ENCODE measurements at places on chromosomes 3 and 15.

DNA sequence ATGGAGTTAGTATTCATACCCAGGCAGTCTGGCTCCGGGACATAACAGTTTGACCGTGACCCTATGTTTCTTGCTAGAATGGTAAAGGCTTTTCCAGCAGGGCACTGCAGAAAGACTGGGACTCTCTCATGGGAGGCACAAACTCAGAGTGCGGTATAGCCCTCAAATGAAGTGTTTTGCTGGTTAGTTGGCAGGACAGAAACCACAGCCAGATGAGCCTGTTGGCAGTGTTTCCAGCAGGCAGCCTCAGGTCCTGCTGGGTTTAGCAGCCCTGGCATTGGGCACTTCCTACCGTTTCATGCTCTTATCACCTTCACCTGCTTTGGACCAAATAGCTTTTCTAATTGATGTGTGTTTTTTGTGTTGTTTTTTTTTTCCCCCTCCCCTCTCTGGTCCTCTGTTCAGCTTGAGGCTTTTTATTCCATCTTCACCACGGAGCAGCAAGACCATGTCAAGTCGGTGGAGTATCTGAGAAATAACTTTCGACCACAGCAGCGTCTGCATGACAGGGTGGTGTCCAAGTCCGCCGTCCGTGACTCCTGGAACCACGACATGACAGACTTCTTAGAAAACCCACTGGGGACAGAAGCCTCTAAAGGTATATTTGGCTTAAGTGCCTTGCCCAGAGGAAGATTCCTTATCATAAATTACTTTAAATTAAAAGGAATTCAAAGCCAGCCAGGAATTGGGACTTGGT lies 205.6 kb downstream of the FEZF2 start:
- DNase-seq, result no peak

GRCh38 chr3:105260385-105260784 lies 106.3 kb upstream of the ALCAM start:
- no peak for DNase-seq

- DNase-seq, result no peak
Measured at GRCh38 chr3:125652349-125652748, 57.1 kb upstream of the OSBPL11 start.

- DNase-seq, result no peak
Measured at GRCh38 chr3:157122832-157123427, 37.0 kb downstream of the CCNL1 start.

DNA sequence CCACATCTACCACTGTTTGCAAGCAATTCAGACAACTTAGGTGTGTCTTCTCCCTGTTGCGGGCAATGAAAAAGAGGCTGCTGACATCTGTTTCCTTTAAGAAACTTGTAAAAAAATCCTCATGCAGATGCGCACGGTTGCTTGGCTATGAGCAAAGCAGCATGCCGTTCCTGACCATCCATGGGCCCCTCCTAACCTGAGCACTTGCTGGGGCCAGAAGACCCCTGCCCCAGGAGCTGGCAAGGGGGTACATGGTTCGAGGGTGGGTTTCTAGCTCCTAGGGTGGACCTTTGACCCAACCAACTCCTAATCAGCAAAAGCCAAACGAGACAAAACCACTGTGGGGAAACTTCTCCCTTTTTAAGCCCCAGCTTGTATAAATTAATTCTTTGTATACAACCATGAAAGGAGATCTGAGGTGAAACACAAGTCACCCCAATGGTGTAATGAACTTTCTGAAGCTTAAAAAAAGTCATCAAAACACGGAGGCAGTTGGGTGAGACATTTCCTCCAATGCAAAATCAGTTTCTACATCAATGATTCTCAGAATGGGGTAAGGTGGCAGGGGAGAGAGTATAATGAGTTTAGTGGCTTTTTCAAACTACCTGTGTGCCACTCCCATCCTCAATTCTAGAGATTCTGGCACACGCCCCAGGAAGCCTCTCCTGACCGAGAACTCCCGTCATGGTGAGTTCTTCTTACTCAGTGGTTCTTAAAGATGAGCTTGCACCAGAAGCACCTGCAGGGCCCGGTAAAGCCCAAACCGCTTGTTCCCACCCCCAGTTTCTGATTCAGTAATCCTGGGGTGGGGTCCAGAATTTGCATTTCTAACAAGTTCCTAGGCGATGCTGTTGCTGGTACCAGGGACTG lies 44.1 kb downstream of the CPN2 start:
- DNase-seq, result peak; percentile 43

DNA sequence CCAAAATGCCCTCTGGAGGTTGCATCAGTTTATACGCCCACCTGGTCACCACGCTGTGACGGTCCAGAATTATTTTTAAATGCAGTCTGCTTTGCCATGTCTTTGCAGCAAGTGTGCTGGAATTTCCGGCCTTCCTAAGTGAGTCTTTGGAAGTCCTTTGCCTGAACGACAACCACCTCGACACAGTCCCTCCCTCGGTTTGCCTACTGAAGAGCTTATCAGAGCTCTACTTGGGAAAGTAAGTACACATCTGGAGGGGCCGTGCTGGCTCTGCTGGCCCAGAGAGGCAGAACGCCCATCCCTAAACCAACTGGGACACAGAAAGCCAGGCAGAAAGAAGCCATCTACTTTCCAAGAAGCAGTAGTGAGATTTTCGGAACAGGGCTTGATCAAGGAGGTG lies 101.8 kb downstream of the LRRK1 start:
- DNase-seq, result no peak

DNA sequence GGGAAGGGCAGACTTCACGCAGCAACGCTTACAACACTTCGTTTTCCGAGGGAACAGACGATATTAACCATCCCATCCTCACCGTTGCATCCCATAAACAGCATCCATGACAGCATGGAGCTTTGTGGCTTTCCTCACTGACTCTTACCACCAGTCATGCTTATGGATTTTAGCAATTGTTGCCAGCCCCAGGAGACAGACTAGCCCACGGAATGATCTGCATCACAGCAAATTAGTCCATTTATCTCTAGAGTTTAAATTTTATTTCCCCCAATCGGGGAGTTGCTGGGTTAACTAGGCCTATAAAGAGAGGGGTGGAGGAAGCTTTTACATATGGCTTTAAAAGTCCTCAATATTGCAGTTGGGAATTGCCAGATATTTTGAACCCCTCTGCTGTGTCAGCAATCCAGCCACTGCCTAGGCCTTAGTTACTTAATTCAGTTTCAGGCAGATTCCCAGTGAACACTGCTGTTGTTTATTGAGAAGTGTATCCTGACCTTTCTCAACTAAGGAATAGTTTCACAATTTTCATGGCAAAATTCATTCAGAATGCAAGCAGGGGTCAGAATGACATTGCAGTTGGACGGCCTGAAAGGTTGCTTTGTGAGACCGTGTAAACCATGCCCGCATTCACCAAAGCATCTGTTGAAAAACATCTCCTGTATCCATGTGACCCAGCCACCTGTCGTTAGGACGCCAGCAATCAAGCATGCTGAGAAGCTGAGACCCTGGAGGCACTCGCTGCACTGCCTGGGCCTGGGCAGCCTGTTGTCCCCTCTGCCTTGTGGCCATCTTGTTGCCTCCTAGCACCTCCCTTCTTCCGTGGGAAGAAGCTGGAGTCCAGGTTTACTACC lies 397.4 kb upstream of the TPM1 start:
- no peak for DNase-seq

- DNase-seq, result no peak
Measured at GRCh38 chr15:39255760-39256159, 325.1 kb upstream of the THBS1 start.

- no peak for DNase-seq
Measured at GRCh38 chr3:107201146-107201545, 176.1 kb upstream of the CCDC54 start.

DNA sequence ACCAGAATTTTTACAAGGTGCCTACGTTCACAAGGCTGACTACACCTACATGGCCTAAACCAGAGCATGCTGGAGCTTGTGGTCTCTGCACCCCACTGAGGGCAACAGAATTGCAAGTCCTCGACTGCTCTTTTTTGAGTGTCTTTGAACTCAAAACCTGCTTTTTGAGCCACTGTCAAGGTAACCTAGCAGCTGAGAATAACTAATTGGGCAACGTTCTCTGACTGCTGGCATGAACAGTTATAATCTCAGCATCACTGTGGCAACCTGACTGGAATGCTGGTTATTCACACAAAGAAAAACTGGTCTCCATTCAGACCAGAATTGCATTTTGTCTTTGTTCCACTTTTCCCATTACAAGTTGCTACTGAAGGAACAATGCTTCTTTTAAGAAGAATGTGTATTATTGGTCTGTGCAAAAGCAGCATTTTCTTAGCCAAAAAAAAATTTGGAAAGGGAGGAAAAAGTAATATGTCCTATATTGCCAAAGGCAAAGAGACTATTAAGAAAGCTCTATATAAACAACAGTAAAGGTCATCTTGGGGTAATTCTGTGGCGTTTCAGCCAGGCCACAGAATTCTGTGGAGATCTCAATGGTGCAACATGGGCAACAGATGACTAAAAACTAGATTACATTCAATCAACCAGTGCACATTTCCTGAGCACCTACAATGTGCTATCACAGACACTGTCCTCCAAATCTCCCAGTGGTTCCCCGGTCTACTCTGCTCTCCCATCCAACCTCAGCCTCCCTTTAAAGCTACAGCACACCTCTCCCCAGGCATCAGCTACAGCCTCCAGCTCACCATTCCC lies 76.8 kb downstream of the TNIK start:
- DNase-seq, result no peak

GRCh38 chr3:84891851-84892250 lies 66.9 kb upstream of the CADM2 start:
- no peak for DNase-seq

GRCh38 chr3:35183927-35184675 lies 455.2 kb upstream of the ARPP21 start:
- DNase-seq, result no peak

Data from CD4-positive, alpha-beta T cell treated with Interleukin-15 for 1 hour (primary cell).